ENCODE measurements at places on chromosomes 13 and 19. TPM values are rescaled to one million over a fixed set of nuclear protein-coding genes. Genes with fewer than 3 reads are reported as not detected.

- no peak for DNase-seq
Observed at GRCh38 chr13:30479154-30479882, 13.6 kb upstream of the HMGB1 start.

DNA sequence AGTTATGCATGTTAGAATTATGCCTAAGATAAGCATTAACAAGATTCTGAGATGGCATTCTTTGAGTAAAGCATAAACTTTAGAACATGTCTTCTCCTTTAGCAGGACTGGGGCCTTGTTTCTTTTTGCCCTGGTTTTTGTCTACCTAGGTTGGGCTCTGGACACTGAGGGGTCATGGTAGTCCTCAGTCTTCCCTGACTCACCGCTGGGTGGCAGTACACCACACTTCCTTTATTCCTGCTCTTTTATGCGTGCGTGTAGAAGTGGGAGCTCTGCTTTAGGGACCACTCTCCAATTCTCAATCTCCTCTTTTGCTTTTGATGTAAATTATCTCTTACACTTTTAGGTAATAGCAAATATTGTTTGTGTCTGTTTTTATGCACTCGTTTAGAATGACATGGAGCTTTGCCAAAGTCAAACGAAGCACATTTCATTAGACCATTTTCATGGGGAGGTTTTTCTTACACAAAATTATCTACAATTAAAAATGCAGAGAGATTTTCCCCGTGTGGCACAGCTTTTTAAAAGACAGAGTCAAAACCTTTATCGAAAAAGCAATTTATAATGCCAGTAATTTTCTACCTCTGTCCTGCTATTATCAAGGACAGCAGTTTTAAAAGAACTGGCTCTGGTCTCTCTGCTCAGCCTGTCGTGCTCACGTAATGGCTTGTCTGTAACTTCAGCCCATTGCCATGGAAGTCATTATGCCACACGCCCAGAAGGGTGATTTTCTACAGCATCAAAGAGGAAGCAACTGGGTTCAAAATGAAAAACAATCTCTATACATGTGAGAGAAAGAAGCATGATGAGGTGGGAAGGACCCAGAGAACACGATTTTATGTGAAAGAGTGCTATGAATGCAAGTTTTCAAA lies 413.9 kb downstream of the COG6 start:
- DNase-seq, result peak; percentile 78

DNA sequence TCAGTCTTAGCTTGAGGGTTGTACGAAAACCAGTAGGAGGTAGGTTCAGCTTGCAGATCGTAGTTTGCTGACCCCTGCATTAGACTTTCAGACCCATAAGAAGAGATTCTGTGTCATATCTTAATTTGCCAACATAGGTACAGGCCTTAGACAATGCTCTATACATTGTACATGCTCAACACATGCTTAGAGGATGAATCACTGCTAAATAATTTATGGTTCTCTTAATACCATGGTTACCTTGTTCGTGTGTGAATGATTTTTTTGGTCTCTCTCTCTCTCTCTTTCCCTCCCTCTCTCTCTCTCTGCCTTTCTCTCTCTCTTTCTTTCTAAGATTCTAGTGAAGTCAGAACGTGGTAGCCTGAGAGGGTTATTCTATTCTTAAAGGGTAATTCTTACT lies 112.2 kb downstream of the FGF14 start:
- no peak for DNase-seq

DNA sequence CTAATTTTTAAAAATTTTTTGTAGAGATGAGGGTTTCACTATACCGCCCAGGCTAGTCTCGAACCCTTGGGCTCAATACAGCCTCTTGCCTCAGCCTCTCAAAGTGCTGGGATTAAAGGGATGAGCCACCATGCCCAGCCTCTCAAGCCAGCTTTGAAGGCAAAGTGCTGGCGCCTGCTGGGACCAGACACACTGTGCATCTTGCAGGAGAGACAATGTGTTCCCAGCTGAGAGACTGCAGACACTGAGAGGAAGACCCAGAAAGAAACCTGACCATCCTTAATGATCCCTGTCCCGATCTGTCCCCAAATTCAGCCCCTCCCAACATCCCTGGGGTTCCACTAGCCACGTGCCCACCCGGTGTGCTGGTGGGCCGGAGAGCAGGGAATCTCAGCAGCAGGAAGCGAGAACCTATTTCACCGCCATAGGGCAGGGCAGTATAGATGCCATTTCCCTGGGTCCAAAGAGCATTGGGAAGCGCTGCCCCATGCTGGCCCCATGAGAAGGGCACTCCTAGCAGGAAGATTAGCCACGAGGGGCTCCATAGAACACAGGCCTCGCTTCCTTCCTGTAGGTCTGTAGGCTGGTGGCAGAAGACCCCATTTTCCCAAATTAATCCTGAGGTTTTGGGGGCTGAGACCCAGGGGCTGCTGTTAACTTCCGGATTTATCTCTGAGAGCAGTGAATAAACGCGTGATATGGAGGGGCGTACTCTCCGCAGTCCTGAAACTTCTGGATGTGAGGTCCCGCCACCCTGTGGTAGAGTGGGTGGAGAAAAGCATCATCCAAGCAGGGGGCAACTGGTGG lies 968 bp downstream of the RAVER1 start:
- DNase-seq, result no peak

DNA sequence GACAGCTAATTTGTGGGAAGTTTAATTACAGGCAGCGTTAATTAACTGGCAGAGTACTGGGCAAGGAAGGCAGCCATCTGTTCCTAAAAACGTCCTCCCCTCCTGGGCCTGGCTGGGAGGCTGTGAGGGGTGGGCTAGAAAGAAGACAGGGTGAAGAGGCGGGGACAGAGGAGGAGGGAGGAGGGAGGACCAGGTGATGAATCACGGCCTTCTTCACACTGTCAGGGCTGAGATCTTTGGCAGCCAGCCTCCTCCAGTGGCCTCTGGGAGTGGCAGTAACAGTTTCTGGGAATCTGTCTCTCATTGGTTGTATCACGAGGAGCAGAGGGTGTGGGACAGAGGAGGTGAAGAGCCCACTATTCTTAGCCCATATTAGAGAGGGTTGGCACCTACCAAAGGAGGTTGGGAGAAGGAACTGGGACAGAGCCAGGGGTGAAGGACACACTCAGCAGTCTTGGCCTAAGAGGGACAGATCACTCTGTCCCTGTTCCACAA lies 9.6 kb upstream of the ZNRF4 start:
- no peak for DNase-seq

GRCh38 chr13:45445053-45445452 lies 19.7 kb upstream of the COG3 start:
- no peak for DNase-seq

Gene MKNK2
- polyA plus RNA-seq, result 22.1 TPM

Gene ZNF627
- polyA plus RNA-seq, result 16.1 TPM

Gene HSPH1
- polyA plus RNA-seq, result 16.0 TPM

Gene SLC35E1
- polyA plus RNA-seq, result 17.6 TPM
